ENCODE measurements at places on chromosomes 11 and 22.

DNA sequence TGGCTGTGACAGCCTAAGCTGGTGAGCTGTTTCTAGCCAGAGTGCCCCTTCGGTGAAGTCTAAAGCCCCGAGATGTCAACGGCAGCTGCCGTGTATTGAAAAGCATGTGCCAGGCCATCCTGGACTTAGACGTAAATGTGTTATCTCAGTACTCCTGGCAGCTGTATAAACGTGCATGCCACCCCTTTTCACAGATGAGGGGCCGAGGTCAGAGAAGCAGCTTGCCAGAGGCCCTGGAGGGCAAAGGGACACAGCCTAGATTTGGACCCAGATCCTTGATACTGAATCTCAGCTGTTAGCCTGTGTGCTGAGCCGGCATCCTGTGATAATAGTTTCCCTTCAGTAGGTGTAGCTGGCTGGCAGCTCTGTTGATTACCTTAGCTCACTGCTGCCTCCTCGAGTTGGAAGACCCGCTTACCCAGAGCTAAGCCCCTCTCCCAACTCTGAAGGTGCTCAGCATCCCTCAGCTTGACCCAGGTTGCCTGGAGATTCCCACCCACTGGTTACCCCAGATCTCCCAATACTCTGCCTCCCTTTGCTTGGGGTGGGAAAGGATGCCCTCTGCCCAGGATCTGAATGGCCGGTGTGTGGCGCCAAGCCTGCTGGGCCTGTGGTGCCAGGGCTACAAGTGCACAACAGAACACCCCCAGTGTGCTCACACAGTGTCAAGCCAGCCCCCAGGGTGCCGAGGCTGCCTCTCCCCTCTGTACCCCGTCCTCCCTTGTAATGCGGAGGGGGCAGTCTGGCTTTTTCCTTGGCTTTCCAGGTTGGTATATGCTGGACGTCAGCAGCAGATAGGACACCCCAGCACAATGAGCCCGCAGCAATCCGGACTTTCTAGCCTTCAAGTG lies 59.8 kb upstream of the WNT7B start:
- DNase-seq, result peak; percentile 64

GRCh38 chr11:21446939-21447590 lies 745.8 kb upstream of the ANO5 start:
- DNase-seq, result no peak

DNA sequence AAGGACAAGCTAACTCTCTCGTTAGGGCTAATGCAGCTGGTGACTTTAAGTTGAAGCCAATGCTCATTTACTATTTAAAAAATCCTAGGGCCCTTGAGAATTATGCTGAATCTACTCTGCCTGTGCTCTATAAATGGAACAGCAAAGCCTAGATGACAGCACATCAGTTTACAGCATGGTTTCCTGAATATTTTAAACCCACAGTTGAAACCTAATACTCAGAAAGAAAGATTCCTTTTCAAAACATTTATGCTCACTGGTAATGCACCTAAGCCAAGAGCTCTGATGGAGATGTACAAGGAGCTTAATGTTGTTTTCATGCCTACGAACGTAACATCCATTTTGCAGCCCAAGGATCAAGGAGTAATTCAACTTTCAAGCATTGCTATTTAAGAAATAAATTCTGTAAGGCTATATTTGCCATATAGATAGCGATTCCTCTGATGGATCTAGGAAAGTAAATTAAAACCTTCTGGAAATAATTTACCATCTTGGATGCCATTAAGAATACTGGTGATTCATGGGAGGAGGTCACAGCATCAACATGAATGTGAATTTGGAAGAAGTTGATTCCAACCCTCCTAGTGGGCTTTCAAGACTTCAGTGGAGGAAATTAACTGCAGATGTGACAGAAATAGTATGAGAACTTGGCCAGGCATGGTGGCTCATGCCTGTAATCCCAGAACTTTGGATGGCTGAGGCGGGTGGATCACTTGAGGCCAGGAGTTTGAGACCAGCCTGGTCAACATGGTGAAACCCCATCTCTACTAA lies 14.5 kb downstream of the XNDC1N start:
- DNase-seq, result no peak

- DNase-seq, result no peak
Measured at GRCh38 chr11:47967577-47968525, 12.5 kb upstream of the PTPRJ start.

DNA sequence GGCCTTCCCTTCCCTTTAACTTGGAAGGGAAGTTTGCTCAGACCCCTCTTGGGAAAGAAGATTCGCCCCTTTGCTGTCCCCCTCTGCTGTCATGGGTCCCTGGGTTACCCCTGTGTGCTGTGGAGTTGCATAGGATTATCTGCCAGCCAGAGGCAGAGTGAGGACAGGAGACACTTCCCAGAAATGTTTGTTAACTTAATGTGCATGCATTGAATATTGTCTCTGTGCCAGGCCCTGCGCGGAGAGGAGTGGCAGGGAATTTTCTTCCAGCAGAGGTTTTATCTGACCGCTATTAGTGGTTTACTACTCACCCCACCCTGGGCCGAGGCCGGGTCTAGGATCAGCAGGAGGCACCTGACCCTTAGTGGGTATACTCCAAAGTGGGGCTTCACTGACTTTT lies 894.8 kb downstream of the TBC1D22A start:
- no peak for DNase-seq

DNA sequence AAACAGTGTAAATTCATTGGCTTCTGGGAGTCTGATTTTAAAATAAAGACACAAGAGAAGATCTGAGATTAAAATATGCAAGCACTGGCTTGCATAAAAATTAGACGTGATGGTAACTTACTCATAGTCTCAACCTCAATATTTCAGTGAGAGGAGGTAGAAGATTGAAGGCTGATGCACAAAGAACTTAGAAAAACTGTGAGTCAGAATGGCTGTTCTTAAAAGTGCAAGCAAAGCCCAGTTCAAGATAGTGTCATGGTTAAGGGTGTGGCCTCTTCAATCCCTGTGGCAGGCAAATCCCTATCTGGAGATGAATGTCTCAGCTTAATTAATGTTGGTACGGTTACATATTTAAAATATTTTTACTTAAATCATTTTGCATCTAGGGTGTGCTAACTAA lies 33.6 kb upstream of the FIBIN start:
- no peak for DNase-seq

DNA sequence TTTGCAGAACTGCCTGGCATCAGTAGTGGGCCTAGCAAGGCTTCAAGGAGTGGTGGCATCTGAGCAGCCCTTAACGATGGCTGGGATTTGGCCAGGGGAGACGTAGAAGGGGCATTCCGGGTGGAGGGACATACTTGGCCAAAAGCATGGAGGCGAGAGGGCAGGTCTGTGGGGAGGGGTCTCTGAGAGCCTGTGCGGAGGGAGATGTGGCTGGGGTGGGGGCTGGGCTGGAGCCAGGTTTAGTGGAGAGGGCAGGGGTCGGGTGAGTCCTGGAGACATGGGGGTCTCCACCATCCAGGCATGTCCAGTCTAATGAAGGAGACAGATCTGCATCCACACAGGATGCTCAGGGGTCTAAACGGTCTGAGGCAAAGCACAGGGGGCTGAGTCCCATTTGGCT lies 34.4 kb upstream of the WNT11 start:
- DNase-seq, result no peak

GRCh38 chr11:1126491-1126926 lies 31.2 kb upstream of the MUC5AC start:
- DNase-seq, result no peak

DNA sequence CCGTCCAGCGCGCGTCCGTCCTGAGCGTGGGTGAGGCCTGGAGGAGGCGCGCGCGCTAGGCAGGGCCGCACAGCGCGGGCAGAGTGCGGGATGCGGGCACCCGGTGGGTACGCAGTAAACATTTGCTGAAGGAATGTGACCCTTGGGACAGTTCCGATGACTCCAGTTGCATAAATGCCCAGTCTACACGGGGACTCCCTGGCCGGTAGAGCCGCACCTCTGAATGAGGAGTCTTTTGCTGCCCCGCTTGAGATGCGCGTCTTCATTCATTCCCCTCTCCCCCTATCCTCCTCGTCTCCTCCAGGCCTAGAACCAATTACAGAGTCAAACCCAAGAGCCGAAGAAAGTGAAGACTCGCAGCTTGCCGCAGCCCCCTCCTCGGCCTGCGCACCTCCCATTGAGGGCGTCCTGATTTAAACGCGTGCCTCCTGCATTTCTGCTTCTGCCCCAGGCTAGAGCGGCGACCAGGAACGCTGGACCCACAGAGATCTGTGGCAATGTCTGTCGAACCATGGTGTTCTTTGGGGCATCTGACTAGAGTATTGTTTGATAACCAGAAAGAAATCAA lies 729 bp upstream of the CHKB start:
- no peak for DNase-seq

- DNase-seq, result no peak
Measured at GRCh38 chr11:8247312-8247711, 16.4 kb downstream of the LMO1 start.

DNA sequence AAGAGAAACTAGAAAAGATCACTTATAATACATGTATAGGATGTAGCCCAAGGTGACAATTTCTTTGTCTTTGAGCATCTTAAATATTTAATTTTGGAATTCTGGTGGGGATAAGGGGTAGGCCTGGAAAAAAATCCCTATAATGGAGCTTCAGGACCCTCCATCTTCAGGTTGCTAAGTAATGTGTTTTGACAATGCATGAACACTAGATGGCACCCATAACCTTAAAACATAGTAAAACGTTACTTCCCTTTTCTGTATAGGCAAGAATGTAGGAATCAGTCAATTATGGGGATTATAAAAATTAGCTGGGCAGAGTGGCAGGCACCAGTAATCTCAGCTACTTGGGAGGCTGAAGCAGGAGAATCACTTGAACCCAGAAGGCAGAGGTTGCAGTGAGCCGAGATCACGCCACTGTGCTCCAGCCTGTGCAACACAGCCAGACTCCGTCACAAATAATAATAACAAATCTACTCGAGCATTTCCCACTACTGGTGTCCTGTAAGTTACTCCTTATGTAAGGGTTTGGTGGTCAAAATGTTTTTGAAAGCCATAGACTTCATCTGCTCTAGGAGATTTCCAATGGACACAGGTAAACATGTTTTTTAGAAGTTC lies 541.9 kb upstream of the CCDC90B start:
- DNase-seq, result no peak

- DNase-seq, result no peak
Measured at GRCh38 chr22:47148956-47149728, 386.7 kb downstream of the TBC1D22A start.

DNA sequence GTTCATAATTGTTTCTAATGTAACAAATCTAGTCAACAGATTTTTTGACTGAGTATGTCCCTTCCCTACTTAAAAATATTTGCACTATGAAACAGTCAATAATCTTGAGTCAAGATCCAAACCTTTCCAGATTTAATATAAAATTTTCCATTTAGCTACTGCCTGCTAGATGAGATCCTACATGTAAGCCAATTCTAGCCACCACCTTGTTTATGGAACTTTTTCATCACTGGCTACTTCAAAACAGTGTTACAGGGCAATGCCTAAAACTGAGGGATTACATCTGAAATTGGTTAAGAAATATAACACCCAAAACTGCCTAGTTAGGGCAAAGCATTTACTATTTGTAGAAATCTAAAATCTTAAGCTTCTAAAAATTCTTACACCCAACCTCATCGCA lies 10.5 kb upstream of the FUT4 start:
- no peak for DNase-seq

GRCh38 chr22:46806794-46807193 lies 44.3 kb downstream of the TBC1D22A start:
- no peak for DNase-seq

- DNase-seq, result no peak
Measured at GRCh38 chr11:120079750-120080610, 57.9 kb downstream of the TRIM29 start.

DNA sequence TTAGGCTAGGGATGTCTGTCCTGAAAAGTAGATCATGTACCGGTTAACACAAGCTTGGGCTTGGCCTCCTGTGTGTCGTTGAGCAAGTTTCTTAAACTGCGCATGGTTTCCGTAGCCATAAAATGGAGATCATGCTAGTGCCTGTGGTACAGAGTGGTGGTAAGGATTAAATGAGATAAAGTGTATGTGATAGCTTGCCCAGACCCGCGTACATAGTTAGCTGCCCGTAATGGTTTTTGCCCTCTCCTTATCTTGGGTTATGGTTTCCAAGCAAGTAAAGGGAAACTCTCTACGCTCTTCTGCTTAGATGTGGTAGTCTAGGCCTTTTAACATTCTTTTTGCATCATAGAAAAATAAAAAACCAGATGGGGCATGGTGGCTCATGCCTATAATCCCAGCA lies 11.0 kb upstream of the PTPRJ start:
- DNase-seq, result no peak

DNA sequence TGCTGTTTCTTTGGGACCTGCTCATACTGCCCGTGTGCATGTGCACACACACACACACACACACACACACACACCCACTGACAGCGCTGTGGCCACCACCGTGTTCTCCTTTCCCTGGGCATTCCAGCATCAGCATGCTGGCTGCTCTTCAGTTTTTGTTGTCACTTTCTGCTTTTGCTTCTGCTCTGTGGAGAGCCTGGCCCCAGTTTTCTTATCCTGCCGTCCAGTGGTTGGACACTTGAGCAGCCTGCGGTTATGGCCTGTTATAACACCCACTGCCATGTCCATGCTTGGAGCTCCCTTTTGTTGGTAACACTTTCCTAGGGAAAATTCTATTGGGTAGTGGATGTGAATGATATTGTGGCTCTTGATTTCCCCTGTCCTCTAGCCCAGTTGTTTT lies 83.6 kb downstream of the OSBP2 start:
- no peak for DNase-seq

DNA sequence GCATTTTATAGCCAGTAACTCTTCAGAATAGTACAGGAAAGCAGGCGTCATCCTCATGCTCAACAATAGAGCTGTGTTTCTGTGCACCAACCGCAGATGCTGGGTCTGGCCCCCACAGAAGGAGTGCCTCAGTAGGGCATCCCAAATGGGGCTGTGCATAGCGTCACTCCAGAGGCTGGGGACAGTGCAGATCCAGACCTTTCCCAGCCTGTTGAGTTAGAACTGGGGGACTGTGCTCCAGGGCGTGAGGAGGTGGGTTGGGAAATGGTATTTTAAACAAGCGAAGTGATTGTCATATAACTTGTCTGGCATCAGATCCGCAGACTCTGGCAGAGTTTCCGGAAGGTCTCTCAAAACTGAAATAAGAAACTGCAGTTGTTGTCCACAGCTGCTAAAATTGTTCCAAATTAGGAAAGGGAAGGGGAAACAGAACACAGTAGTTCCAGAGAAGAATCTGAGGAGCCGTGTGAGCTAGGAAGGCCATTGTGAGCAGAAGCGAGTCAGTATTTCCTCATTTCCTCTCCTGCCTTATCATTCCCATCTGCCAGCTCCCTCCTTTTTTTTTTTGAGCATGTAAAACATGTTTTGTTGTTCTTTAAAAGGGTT lies 52.2 kb downstream of the JAM3 start:
- DNase-seq, result no peak

- no peak for DNase-seq
Measured at GRCh38 chr11:45772449-45772774, 32.5 kb upstream of the SLC35C1 start.

DNA sequence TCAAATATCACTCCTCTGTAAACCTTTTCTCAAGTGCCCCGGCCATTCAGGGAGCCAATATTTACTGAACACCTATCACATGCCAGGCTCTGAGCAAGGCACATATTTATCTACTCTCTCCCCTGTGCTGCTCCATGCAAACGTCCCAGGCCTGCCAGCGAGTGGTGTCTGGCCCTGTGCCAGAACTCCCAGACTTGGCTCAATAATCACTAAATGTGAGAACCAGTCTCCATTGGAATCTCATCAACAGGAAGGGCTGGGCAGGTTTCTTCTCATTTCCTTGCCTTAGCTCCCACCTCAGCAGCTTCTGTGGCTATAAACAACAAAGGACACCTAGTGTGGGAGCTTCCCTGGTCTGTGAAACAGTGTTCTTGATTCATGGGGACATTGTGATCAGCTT lies 21.7 kb downstream of the RASSF10 start:
- DNase-seq, result no peak

- no peak for DNase-seq
Measured at GRCh38 chr22:50572965-50573364, 5.3 kb downstream of the CPT1B start.

GRCh38 chr11:97890466-97890865 lies 1130.3 kb upstream of the CNTN5 start:
- no peak for DNase-seq

Measured in CD4-positive, alpha-beta memory T cell (primary cell).